ENCODE measurements at places on chromosomes 6 and 20.

GRCh38 chr6:88662653-88663174 lies 300.7 kb downstream of the RNGTT start:
- no peak for ATAC-seq

DNA sequence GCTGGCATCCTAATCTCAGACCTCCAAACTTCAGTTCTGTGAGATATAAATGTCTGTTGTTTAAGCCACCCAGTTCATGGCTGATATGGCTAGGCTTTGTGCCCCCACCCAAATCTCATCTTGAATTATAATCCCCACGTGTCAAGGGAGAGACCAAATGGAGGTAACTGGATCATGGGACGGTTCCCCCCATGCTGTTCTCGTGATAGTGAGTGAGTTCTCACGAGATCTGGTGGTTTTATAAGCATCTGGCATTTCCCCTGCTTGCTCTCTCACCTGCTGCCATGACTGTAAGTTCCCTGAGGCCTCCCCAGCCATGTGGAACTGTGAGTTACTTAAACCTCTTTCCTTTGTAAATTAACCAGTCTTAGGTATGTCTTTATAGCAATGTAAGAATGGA lies 56.7 kb downstream of the KIAA0319 start:
- no peak for ATAC-seq

DNA sequence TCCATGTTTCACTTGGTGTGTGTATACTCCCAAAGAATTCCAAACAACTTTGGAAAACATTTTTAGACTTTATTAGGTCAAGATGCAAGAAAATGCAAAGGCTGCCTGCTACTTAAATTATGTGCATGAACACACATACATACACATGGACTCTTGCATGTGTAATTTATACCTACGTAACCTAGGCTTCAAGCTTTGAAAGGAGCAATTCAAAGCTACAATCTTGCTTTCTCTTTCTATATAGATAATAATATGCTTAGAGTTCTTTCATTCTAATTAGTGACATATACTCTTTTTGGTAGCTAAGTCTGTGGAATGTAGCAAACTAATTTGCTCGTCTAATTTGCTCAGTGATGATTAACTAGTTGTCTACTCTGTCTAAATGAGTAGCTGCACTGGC lies 146.5 kb downstream of the EPHA7 start:
- ATAC-seq, result no peak

GRCh38 chr20:13749811-13750210 lies 34.9 kb downstream of the ESF1 start:
- ATAC-seq, result no peak

DNA sequence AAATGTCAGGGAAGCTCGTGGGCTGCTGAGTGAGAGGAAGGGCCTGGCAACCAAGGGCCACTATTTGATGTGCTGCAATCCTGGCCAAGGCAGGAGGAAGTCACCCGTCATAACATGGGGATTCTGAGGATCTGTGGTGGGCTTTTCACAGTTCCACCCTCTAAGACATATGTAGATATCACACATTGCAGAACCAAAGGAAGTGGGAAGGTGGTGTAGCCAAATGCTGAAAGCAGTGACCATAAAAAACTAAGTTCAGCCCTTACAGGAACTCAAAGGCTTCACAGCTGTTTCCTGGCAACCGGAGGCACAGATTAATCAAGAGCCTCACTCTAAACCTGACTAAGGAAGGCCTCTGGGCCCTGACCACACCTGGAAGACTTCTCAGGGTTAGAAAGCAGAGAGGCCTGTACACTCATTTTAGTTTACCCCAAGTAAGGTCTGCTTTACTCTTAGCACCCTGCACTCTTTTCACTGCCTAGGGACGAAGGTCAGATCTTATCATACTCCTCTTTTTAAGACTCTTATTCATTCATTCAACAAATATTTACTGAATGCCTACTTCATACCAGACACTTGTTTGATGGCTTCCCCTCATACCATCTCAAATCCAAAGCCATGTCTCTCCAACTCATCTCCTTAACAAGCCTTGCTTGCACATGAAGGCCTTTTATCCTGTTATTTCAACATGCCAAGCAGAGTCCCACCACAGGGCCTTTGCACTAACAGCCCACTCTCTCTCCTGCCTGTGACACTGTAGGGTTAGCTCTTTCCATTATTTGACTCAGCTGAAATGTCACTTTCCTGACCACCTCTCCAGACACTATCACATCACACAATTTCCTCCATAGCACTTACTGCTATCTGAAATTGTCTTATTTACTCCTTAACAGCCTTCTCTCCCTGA lies 2.6 kb downstream of the UBE2V1 start:
- no peak for ATAC-seq

DNA sequence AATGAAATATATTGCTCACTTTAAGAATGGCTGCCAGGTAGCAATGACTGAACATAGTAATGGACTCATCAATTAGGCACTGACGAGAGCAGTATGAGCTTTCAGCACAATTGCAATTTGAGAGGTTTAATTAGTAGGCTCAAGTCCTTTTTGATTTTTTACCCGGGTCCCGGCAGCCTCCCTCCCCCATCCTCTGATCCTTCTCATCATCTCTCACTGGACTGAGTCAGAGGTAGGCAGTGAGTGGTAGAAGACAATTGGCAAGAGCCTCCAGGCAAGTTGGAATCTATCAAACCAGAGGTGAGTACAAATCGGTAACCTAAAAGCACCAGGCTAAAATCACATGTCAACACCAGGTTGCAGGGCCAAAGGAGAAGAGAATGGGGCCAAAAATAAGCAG lies 107.9 kb downstream of the DCDC2 start:
- ATAC-seq, result no peak

DNA sequence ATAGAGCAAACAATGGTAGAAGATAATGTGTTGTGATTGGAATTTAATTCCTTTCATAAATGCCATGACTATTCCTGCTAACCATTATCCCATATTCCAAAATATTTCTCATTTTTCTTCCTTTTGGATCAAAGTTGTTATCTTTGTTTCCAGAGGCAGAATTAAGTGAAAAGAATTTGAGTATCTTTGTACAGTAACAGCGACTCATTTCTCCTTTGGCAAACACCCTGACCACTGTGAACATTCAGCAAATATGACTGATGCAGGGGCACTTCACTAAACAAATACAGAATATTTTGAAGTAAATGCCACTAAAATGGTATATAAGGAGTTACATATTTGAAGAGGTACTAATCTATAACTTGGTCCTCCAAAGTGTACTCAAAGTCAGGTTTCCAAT lies 105.0 kb upstream of the LAMP5 start:
- no peak for ATAC-seq

DNA sequence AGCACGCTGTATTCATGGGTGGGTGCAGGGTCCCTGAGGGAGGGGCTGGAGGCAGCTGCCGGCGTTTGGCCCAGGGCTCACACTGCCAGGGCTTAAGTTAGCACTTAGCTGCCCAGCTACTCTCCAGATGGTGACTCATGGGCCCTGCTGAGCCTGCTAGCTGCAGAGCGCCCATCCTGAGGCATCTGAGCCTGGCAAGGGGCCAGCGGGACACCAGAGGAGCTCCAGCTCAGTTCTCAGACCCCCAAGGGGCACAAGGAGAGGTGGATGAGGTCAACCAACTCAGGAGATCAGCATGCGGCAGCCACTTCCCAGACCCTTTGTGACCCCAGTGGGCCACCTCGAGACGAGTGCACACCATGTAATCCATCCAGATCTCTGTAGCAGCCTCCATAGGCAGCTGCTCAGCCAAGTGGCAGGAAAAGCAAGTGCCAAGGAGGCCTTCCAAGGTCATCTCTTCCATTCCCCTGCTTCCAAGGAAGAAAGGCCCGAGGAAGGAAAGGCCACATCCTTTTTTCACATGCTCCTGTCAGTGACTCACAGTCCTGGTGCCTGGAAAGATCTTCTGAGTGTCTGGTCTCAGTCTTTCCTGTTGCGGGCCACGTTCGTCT lies 35.3 kb downstream of the FOXP4 start:
- no peak for ATAC-seq

GRCh38 chr6:33725891-33726673 lies 14.6 kb upstream of the UQCC2 start:
- no peak for ATAC-seq

DNA sequence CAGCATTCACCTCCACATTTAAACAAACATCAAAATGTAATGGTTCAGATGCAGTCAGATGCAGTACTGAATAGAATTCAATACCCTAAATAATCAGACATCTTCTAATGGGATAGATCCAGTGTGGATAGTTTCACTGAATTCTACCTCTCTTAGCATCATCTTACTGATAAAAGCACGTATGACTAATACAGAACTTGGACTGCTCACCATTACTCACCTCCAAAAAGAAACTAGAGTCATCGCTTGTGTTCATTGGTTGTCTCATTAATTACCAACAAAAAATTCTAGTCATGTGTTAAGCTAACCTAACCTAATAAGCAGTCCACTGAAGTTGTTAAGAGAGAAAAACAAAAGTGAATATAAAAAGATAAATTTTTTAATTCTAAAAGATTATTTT lies 165.9 kb upstream of the IRAK1BP1 start:
- no peak for ATAC-seq

DNA sequence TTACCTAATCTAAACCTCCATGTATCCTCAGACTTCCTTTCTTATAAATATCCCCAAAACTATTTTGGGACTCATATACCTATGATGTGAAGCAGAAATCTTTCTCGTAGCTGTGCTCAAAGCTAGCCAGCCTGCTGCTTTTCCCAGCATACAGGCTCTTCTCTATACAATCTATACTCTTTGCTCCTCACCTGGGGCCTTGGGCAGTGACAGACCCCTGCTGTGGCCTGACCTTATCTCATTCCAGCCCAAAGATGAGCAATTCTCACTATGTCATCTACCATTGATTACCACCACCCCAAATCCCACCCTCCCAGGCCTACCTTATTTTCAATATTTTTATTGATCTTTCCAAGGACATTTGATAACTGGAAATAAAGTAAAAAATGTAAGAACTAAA lies 83.2 kb upstream of the FBXL4 start:
- ATAC-seq, result no peak

- ATAC-seq, result no peak
Measured at GRCh38 chr6:100300221-100300736, 164.4 kb downstream of the SIM1 start.

DNA sequence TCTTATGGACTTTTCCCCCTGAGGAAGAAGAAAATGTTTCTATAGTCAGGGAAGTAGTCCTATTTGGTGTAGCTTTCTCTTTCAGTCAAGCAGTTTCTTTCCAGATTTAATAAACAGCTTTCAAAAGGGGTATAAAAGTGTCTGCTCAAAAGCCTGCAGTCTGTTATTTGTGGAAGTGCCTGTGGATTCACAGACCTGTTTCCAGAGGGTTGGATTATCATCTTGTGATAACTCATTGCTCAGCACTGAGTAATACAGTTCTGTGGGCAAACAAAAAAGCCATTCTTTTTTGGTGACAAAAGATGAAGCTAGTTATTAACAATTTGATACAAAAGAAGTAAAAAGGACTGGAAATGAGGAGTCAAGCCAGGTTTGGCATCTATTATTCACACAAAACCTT lies 358.2 kb upstream of the ID4 start:
- no peak for ATAC-seq

- ATAC-seq, result no peak
Measured at GRCh38 chr20:58518387-58518786, 3.2 kb upstream of the APCDD1L start.

DNA sequence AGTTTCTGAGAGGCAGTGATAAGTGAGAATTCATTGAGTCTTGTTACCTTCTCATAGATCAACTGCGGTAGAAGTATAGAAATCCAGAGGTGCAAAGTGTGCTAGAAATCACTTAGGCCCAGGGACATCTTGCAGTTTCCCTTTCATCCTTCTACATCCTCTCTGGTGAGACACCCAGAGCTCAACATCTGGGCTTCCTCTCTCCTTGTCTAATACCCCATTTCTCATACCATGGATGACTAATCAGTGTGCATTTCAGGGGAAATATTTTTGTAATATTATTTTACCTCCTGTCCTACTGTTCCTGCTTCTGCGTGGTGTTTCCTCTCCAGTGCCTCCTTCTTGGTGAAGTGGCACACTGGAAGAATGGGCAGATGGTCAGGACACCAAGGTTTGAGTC lies 322.4 kb downstream of the TFAP2B start:
- no peak for ATAC-seq

- no peak for ATAC-seq
Measured at GRCh38 chr6:72350296-72350881, 271.5 kb upstream of the KCNQ5 start.

Measured in gastroesophageal sphincter (tissue), 4 donors.